Activated CD8-positive, alpha-beta T cell treated with anti-CD3 and anti-CD28 coated beads, Interleukin-2, amount 10 ng/mL, durations not matched to agents 7 days and 5 days (primary cell): ENCODE measurements at places on chromosomes 5 and 9.

DNA sequence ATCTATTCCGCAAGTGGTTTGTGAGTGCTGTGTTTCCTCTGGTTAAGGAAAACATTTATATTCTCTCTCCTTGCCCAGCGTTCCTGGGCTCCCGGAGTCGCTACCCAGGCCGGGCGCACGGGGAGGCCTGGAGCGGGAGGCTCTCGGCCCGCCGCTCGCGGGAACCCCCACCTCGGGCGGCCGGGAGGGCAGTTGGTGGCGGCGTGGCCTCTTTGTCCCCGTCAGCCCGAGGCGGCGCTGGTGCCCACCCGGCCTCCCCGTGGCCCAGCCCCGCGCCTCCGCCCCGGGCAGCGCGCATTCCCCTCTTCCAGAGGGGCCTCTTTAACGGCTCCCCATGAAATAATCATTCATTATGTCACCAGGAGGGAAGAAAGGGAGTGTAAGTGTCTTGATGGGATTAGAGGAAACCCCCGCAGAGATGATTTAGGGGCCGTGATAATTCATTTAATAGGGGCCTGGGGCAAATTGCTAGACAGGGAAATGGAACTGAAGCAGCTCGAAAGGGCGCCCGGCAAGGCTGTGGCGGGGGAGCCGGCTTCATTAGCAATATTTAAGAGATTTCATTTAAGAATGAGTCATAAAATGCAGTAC lies 181.9 kb upstream of the TBCA start:
- no peak for DNase-seq

GRCh38 chr9:92762781-92763708 lies 1.6 kb downstream of the BICD2 start:
- DNase-seq = no peak

DNA sequence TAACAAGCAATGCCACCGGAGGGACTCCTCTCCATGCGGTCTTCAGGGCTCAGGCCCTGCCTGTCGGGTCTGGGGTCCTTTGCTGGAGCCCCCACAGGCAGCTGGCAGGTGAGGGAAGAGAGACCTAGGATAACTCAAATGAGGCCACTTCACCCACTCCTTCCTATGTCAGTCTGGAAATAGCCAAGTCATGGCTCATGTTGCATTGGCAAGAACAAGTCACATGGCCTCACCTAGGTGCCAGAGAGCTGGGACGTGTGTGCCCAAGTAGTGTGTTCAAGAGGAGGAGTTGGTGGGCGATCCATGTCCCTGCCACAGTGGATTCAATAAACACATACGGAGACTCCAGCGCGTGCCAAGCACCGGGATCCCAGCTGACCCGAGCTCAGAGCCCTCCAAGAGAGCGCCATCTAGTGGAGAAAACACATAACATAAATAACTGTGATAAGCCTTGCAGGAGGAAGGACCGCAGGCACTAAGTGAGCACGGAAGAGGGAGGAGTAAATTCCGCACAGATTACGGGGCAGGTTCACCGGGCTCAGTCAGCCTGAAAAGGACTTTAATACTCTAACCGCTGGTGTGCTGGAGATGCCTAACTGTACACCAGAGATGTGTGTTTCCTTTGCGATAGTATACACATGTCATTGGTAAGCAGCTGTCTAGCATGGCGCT lies 580.8 kb downstream of the CCDC171 start:
- peak; percentile 46 for DNase-seq

DNA sequence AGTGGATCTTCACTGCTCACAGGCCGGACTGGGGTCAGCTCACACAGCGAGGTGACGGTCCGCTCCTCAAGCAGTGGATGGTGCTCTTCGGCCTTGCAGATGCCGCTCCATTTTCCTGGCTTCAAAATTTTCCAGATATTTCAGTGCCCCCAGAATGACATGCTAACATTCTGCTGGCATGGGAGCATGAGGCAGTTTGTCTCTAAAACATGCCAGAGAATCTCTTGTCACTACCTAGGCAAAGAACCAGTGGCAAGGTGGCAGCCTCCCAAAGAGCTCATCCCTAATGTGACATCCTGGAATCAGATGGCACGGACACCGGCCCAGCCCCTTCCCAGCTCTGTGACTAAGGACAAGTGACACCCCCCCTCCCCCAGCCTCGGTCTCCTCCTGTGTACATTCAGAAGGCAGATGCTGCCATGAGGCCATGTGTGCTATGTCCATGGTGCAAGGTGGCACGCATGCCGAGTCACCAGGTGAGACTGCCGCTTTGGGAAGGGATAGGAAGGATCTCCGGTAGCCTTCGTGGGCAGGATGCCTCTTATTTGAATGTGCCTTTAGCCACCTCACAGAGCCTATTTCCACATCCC lies 2.7 kb downstream of the S1PR3 start:
- DNase-seq = peak; percentile 12

DNA sequence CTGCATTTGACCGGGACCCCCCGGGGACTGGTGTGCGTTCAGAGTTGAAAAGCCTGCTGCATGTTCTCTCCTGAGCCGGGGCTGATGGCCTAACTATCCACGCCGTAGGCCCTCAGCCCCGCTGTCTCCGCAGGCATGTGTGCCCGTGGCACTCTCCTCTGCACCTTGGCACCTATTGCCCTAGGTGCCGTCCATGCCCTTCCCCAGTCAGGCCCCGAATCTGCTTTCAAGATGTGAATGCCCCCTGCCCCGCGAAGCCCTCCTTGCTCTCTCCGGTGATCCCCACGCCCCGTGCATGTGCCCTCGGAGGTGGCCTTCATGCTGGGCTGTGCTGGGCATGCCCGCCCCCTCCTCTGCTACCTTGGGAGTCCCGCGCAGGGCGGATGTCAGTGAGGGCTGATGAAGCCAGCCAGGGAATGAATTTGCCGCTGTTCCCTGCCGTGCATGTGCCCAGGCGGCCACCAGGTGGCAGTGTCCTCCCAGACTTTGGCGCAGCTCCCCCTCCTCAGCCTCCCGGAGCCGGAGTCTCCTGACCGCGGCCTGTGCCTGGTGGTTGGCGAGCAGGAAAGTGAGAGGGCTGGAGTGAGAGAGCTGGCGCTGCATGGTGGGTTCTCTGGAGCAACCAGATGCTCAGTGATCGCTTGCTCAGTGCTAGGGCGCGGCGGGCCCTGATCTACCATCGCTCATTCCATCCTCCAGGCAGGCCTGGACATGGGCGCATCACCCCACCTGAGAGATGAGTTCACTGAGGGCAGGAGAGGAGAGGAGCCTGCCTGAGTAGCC lies 112.9 kb upstream of the LMX1B start:
- peak; percentile 72 for DNase-seq

GRCh38 chr5:175795959-175796358 lies 75.4 kb upstream of the CPLX2 start:
- no peak for DNase-seq

DNA sequence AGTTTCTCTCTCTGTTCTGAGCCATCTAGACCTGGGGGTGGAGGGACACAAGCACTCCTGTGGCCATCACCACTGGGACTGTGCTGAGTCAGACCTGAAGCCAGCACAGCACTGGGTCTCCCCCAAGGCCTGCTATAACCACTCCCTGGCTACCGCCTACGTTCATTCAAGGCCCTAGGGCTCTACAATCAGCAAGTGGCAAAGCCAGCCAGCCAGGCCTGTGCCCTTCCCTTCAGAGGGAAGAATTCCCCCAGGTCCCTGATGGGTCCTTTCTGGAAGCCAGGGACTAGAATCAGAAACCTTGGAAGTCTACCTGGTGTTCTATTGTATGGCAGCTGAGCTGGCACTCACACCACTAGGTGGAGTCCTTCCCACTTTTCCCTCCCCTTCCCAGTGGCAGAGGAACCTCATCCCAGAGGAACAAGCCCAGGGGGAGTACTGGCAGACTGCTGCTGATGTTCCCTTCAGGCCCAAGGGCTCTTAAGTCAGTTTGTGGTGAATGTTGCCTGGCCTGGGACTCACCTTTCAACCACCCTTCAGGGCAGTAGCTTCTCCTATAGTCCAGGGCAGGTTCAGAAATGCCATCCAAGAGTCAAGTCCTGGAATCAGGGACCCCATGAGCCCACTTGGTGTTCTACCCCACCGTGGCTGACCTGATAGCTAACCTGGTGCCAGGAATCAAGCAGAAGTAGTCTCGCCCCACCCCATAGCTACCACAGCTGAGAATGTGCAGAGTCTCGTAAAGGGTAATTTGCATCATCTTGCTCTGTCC lies 20.0 kb downstream of the JMY start:
- DNase-seq = no peak

DNA sequence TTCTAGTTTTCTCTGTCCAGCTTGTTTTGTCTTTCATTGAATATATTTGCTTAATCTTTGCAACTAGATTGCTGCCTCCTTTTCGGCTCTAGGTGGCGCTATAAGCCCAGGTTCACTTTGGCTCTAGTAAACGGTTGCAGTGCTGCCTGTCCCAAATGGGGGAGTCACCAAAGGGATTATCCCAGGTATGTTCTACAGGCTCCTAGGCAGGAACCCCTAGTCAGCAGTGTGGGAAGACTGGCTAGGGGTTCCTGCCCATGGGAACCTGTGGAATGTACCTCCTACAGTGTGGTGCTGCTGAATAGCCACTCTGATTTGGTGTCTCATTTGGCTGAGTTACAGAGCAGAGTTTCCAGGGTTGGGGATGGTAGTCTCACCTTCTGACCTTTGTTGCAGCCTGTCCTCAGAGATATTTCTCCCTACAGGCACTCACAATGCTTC lies 85.2 kb downstream of the ARSB start:
- peak; percentile 28 for DNase-seq

- DNase-seq = no peak
Measured at GRCh38 chr9:86274821-86275643, 7.3 kb downstream of the ISCA1 start.

GRCh38 chr5:173872957-173873305 lies 15.2 kb upstream of the CPEB4 start:
- no peak for DNase-seq

- DNase-seq = no peak
Measured at GRCh38 chr5:1501372-1502045, 22.3 kb downstream of the LPCAT1 start.
